ENCODE measurements at places on chromosomes 12 and 14.

- no peak for DNase-seq
Measured at GRCh38 chr14:101084436-101084826, 180.9 kb upstream of the RTL1 start.

- no peak for DNase-seq
Measured at GRCh38 chr12:102197789-102198188, at the start of gene PMCH. Gene PMCH, minus strand, starts transcription at chr12:102197833. Its CDS starts 63 bp downstream, at chr12:102197770.

DNA sequence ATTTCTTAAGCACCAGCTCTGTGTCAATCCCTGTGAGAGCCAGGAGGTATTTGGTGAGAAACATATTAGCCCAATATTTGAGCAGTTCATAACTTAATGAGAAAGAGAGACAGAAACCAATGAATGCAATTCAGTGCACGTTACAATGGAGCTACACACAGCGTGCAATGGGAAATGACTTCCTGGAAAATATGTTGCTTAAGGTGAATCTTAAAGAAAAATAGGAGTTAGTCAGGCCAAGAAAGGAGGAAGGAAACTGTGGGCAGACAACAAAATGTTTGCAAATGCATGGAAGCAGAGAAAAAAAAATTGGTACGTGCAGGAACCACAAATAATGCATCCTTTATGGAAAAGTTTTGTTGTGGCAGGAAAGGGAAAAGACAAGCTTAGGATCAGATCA lies 481.7 kb downstream of the BCAT1 start:
- DNase-seq = no peak

DNA sequence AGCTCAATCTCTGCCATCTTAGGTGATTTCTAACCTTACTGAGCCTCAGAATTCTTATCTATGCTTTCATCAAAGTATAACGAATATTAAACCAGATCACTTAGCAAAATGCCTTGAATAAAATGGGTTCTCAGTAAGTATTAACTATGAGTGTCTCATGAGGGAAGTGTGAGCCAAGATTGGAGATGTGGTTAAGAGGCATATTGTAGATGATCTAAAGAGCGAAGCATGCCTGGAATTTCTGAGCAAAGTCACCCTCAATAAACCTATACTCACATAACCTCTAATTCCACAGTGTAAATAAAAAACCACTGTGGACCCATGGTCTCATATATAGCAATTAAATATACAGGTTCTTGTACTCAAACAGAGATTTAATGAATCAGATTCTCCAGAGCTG lies 193.1 kb upstream of the FSCB start:
- DNase-seq = no peak

DNA sequence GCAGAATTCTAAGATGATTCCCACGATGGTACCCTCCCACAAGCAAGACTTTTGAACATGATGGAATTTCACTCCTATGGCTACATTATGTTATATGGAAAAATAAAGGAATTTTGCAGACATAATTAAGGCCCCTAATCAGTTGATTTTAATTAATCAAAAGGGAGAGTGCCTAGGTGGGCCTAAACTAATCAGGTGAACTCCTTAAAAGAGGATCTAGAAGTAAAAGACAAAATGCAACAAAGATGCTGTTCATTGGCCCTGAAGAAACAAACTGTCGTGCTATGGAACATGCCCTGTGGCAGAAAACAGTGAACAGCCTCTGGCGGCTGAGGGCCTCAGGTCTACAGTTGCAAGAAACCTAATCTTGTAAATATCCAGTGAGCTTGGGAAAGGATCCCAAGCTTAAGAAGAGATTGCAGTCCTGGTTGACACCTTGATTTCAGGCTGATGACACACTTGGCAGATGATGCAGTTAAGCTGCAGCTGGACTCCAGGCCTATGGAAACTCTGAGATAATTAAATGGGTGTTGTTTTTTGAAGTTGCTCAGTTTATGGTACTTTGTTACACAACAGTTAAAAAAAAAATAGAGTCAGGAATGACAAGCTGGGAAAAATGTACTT lies 13.8 kb downstream of the TMCC3 start:
- DNase-seq = no peak

GRCh38 chr12:10025236-10025635 lies 5.2 kb upstream of the CLEC9A start:
- no peak for DNase-seq

GRCh38 chr14:83019744-83020414 lies 1486.2 kb upstream of the SEL1L start:
- DNase-seq = no peak

DNA sequence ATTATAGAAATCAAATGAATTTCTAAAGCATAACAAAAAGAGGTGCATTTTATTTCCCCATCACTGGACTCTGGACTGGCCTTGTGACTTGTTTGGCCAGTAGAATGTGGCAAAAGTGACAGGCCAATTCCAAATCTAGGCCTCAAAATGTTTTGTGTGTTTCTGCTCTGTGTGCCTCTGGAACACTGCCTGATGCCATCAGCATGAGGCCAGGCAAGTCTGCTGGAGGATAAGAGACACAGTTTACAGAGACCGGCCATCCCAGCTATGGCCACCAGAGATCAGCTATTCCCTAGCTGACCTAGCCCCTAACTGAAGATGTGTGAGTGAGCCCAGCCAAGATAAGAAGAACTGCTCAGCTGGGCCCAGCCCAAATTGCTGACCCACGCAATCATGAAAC lies 32.9 kb downstream of the ASCL1 start:
- DNase-seq = no peak

GRCh38 chr14:47857646-47858045 lies 182.2 kb upstream of the MDGA2 start:
- no peak for DNase-seq

- no peak for DNase-seq
Measured at GRCh38 chr12:90974286-90974685, 19.3 kb upstream of the CCER1 start.

- no peak for DNase-seq
Measured at GRCh38 chr14:53468876-53469275, 315.8 kb upstream of the DDHD1 start.

- DNase-seq = no peak
Measured at GRCh38 chr12:32305163-32305562, 94.2 kb upstream of the FGD4 start.

DNA sequence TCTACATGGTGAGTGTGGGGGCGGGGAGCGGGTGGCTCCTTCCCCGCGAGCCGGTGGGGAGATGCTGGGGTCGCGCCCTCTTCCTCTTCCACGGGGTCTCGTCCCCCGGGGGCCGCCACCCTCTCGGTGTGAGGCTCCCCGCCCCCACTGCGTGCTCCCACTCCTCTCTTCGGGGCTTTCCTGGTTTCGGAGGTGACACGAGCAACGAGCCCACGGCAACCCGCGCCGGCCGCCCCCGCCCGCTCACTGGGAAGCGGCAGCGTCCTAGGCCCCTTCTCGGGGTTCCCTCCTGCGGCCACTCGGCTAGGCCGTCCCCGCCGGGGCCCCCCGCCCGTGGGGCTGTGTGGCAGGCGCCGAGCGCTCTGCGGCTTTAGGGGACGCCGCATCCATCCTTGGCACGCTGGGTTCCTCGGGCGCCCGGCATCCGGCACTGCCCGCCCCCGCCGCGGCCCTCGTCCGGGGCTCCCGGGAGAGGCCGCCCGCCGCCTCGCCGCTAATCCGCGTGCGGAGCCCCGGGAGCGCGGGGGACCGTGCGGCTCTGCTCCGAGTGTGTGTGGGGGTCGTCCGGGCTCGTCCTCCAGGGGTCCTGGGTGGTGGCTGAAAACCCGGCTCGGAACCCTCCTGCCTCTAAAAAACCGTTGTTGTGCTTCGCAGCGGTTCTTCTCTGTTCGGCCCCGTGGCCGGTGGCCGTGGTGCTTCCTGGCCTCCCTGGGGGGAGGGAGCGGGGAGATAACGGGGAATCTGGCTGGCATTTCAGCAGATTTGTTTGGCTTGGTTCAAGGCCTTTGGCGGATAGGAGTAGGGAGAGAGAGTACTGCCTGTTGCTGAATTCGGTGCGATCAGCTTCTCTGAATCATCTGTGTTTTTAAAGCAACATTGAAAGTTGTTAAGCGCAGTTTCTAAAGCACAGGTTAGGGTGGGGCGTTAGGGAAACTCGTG lies 1.0 kb downstream of the PCNX1 start:
- DNase-seq = peak; percentile 22
